RCC 7860 (cell line): ENCODE measurements at places on chromosomes 3 and 15.

GRCh38 chr3:121269389-121269788 lies 276.4 kb downstream of the POLQ start:
- DNase-seq, result no peak

- no peak for DNase-seq
Observed at GRCh38 chr3:149003653-149004305, 12.4 kb downstream of the GYG1 start.

DNA sequence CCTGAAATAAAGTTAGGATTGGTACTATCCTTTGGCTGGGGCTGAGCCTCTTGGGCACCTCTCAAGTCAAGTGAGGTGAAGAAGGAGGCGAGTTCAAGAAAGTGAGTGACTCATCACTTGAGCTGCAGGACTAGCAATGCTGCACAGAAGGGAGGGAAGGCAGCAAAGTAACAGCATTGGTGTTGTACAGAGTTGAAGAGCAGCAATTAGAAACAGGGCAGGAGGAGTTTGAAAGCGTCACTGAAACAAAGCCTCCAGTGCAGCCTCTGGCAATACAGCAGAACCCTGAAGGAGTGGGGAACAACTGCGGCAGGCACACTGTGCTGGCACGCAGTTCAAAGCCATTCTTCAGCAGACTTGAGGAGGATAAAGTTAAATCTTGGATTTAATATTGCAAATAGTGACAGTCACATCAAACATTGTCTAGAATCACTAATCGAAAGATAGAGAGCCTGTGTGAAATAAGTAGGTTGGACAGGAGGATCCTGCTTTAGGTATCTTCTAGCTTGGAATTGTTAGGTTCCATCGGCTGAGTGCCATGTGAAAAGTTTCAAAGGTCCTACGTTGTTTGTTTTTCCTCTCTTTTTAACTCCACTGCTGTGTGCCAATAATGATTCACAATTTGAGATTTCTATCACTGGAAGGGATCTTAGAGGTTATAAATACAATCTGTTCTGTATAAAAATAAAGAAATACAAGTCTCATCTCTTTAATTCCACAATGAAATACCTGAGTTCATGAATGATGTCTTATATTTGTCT lies 479.8 kb downstream of the NAALADL2 start:
- DNase-seq, result peak; percentile 32

DNA sequence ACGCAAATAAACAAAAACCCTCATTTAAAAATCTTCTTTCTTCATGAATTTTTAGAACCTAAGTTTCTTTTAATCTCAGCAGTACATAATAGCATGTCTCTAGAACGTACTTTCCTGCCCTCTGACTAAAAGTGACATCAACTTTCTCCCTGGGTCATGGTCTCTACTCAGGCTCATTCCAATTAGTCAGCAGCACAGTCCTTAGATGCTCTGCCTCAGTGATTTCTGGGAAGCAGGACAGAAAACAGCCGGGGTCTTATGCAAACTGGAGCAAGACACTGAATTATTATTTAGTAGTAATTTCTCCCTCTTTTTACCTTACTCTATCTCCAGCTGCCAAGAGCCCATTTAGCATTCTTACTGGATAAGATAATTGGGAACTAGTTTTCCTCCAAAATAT lies 365.2 kb downstream of the TUSC7 start:
- peak; percentile 22 for DNase-seq

- no peak for DNase-seq
Observed at GRCh38 chr3:158148218-158148617, 38.3 kb downstream of the RSRC1 start.

DNA sequence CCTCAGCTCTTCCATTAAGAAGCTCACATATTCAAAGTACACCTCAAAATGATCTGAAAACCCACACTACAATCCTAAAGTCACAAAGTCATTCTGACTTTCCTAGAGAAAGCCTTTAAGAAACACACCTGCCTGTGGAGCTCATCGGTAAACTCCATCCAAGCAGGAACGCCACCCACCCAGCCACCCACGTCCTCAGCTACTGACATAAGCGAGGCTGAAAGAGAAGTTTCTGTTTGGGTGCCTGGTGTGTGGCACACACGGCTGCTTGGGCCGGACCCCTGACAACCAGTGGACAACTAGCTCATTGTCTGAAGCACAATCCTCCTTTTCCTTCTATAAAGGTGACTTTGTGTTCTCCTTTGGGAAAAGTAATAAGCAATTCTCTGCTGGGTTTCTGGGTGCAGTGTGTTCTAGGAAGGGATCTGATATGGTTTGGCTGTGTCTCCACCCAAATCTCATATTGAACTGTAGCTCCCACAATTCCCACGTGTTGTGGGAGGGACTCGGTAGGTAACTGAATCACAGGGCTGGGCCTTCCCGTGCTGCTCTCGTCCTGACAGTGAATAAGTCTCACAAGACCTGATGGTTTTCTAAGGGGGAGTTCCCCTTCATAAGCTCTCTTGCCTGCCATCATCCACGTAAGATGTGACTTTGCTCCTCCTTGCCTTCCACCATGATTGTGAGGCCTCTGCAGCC lies 26.1 kb downstream of the FAM174B start:
- no peak for DNase-seq

DNA sequence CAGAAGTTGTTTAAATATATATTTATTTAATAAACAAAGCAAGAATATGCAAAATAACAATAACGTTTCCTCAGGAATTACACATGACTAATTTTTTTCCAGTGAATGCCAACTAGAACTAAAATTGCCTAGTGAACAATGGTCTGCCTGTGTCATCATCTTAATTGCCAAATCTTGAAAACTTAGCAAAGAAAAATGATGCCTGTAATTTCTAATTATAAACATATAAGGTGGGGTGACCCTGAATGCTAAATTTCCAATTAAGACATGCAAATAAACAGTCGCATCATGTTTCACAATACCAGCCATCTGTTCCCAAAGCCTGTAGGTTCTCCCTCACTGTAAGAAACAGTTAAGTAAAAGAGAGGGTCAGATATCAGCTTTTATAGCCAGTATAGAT lies 67.6 kb upstream of the PLCL2 start:
- DNase-seq, result no peak

- no peak for DNase-seq
Observed at GRCh38 chr3:10364806-10365205, 43.9 kb upstream of the SEC13 start.

- DNase-seq, result no peak
Observed at GRCh38 chr3:123337226-123337625, 111.7 kb downstream of the ADCY5 start.

DNA sequence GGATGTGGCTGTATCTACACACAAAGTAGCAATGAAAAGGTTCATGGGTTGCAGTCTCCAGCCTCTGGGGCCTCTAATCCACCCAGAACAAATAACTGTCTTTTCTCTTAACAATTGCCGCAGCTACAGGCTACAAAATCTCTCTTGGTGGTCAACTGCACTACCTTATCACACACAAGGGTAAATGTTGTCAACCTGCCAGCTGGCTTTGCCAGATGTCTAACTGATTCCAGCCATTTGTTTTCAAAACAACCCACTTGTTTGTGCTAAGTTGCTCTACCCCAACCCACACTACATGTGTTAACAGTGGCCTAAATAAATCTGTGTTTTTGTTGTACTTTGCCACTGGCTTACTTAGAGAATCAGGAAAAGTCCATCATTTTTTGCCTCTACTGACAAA lies 447.3 kb downstream of the TAFA4 start:
- no peak for DNase-seq

DNA sequence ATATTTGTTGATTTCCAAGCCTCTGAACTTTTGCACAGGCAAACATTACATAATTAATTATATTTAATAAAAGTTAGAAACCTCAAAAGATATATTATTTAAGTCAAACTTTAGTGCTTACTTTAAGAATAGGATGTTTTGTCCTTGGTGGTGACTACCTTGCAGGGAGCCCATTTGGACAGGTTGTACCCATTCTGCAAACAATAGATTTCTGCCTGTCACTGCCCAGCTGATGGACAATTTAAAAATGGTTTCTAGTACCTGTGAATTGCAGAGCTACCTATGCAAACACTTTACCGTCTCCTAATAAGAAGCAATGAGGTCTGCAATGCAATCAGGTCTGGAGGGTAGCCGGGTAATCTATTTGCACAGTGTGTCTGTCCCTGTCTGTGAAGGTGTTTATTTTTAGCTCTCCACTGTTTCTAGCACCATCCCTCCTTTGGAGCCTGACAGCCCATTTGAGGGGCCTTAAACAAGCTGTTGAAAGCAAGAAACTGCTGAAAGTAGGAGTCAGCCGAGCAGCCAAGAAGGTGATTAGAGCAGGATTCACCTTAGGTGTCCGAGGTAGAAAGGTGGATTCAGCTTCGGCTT lies 556.2 kb upstream of the CFAP20DC start:
- no peak for DNase-seq

- DNase-seq, result no peak
Observed at GRCh38 chr15:32861761-32862160, 144.0 kb downstream of the GREM1 start.

DNA sequence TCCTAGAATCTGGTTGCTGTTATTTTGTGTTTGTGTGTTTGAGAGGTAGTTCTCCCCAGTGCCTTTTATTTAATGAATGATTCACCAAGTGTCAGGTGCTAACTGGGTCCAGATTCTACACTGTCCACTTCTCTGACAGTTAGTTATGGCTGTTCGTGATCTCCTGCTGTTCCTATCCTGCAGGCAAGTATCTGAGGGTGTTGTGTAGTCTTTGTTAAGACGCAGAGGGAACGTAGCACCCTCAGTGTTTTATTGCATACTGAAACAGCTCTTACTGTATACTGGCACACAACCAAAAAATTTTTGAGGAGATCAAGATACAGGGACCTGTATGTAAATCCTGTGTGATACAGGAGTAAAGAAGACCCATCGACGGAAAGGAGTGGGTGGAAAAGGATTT lies 1271.3 kb downstream of the ROBO1 start:
- DNase-seq, result no peak

GRCh38 chr3:158819282-158819681 lies 17.4 kb downstream of the MFSD1 start:
- DNase-seq, result no peak

DNA sequence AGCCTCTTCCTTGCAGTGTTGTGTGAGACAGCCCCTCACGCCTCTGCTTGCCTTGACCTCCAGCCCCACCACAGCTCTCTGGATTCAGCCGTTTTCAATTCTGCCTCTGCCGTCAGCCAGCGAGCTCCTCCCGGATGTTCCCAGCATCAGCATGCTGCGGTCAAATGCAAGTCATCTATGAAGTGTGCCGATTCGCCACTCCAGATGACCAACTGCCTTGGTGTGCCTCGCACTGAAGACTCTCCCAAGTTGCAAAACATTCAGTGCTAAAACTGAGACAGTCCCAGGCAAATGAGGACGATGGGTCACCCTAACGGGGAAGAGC lies 30.6 kb upstream of the RASA2 start:
- no peak for DNase-seq

DNA sequence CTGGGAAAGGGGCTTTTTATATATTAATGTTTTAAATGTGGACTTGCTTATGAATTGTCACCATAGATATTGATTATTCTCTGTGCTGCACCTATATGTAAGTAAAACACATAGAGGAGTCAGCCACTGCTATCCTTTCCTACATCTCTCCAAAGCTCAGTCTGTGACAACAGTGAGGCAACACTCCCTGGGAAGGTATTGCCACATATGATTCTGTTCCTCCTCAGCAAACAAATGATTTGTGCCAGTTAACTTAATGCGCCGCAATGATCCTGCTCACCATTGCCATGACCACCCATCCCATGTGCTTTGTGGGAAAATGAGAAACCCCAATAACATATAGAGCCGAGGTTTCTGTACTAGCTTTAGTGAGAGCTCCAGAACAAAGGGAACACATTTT lies 75.1 kb upstream of the FBN1 start:
- DNase-seq, result no peak

GRCh38 chr15:99976811-99977271 lies 243.6 kb upstream of the LYSMD4 start:
- no peak for DNase-seq

DNA sequence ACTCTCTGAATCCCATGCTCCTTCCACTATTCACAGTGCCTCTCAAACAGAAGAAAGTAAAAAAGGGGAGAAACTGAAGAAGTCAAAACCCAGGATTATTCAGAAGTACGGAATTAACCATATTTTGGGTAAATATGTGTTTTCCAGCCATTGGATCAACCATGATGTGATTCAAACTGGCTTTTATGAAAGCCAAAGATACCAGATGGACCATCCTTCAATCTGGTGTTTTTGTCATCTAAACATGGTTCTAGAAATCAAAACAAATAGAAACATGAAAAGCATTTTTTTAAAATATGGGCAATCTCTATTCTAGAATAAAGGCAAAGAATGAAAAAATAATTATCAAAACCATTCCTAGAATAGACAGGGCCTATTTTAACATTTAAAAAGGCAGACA lies 172.7 kb downstream of the RORA start:
- DNase-seq, result no peak

- no peak for DNase-seq
Observed at GRCh38 chr3:110324171-110324705, 747.4 kb upstream of the NECTIN3 start.

GRCh38 chr3:188348435-188349244 lies 194.7 kb downstream of the LPP start:
- peak; percentile 92 for DNase-seq

GRCh38 chr3:123396171-123397049 lies 52.5 kb downstream of the ADCY5 start:
- DNase-seq, result no peak

DNA sequence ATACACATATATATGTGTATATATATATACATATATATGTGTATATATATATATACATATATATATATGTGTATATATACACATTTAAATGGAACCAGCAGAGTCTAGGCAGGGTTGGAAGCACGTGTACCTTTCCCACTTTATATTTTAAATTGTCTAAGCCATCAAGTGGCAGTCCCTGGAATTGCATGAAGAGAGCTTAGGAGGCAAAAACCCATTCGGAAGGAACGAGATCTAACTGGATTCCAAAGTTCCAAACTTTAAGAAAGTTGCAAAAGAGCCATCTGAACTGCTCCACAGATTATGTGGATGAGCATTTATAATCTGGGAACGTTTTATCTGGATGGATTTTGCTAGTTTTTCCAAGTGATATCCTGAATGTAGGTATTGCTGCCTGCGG lies 186.5 kb downstream of the FOXP1 start:
- peak; percentile 18 for DNase-seq

GRCh38 chr3:98856724-98857123 lies 44.8 kb downstream of the DCBLD2 start:
- DNase-seq, result no peak

DNA sequence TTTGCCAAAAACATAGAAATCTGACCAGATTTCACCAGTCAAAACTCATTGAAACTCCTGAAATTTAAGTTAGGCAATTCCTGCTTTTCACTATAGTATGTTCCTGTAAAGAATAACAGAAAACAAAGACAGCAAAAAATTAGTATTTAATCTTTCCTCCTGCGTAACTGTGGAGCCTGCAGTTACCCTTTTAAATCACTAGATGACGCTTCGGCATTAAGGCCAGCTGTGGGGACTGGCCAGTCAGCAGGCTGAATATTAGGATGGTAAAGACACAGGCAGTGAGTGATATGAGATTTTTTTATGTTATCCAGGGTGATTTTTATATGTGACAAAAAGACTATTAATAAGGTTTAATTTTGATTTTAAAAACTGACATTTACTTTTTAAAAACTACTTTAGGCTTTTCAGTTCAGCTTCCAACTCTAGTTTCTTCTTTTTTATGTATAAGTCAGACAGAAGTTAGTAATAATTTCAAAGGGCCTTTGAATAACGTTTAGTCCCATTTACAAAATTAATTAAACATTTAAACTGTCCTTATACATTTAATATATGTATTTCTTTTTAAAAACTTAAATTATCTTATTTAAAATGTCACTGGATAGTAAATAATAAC lies 165.1 kb downstream of the PPM1L start:
- DNase-seq, result peak; percentile 23
